Uterus (tissue), 4 donors: ENCODE measurements at places on chromosomes 12 and 14. TPM values are rescaled to one million over a fixed set of nuclear protein-coding genes. Genes with fewer than 3 reads are reported as not detected.

The TAS2R9 gene
- total RNA-seq, result 0.28 TPM

The PTPRO gene
- 1.5 TPM for total RNA-seq

The AMHR2 gene
- not detected for total RNA-seq

The LRRC10 gene
- total RNA-seq, result not detected

The IFI27 gene
- total RNA-seq, result 390 TPM

The ATL1 gene
- total RNA-seq, result 1.5 TPM

The KLRG1 gene
- total RNA-seq, result 5.1 TPM

GRCh38 chr14:102493096-102493495 lies 16.5 kb downstream of the ANKRD9 start:
- no peak overlapping the region for H3K27ac ChIP-seq
- H3K4me1 ChIP-seq, result no peaks in the 10 kb centered on the region
- no peak for DNase-seq
- H3K27me3 ChIP-seq, result no peaks in the 10 kb centered on the region
- no peak overlapping the region for H3K4me3 ChIP-seq
- no peaks in the 10 kb centered on the region for H3K36me3 ChIP-seq

- H3K27me3 ChIP-seq, result no peaks in the 10 kb centered on the region
- DNase-seq, result no peak
- no peaks in the 10 kb centered on the region for H3K36me3 ChIP-seq
- no peak overlapping the region for H3K27ac ChIP-seq
These were observed 74.2 kb upstream of the BDKRB2 start for GRCh38 chr14:96130391-96130790.

DNA sequence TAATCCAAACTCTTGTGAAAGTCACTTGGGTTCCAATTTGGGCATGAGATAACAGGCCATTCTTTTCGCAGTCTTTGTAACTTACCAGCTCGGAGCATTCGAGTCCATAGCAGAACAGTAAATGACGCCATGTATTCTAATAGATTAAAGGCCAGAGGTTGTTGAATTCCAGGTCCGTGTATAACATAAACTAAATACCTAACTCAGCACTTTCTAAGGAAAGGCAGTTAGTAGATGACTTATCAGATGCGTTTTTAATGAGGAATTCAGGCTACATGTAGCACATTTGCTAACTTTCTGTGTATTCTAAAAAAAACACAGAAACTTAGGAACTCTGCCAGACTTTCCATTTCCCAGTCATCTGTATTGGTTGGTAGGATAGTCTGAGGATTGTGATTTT lies 52.8 kb upstream of the ATF1 start:
- no peak overlapping the region for H3K4me3 ChIP-seq
- H3K27me3 ChIP-seq, result no peaks in the 10 kb centered on the region
- no peak for DNase-seq

GRCh38 chr12:120231316-120232011 lies 30.6 kb upstream of the RPLP0 start:
- H3K27ac ChIP-seq, result peak overlapping the region; percentile 93
- DNase-seq, result peak; percentile 73
- peaks cover 53% of the 10 kb centered on the region for H3K4me1 ChIP-seq
- H3K36me3 ChIP-seq, result no peaks in the 10 kb centered on the region

DNA sequence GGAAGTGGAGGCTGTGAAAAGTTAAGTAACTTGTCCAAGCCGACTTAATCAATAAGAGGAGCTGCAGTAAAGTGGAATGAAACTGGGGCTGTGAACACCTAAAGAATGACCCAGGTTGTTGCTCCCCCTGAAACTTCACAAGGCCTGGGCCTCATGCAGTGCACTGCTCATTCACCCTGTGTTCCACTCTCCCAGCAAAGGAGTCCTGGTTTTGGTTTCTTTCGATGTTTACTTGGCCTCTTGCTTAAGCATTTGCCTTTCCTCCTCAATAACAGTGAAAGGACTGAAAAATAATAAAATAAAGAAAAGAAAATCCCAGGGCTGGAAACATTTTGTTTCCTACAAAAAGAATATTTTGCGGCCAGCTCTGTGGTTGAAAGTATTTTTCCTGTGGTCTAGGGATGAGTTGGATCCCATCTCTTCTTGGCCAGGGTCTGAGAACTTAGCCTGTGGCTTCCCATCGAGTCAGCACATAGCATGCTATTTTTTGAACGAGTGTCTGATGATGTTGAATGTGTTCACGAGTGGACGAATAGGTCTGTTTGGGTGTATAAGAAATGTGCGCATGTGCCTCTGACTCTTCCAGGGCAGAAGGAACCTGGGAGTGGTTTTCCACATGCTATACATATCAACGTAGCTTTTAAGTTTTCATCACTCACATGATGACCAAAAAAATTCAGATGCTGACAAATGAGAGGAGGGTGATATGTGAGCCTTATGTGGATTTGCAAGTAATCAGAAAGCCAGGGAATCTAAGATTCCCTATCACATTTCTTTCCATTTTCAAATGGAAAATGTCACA lies 349.8 kb downstream of the ZFP36L1 start:
- H3K4me3 ChIP-seq, result no peak overlapping the region
- no peaks in the 10 kb centered on the region for H3K27me3 ChIP-seq
- H3K27ac ChIP-seq, result peak overlapping the region; percentile 32
- H3K4me1 ChIP-seq, result no peaks in the 10 kb centered on the region
- H3K36me3 ChIP-seq, result no peaks in the 10 kb centered on the region

DNA sequence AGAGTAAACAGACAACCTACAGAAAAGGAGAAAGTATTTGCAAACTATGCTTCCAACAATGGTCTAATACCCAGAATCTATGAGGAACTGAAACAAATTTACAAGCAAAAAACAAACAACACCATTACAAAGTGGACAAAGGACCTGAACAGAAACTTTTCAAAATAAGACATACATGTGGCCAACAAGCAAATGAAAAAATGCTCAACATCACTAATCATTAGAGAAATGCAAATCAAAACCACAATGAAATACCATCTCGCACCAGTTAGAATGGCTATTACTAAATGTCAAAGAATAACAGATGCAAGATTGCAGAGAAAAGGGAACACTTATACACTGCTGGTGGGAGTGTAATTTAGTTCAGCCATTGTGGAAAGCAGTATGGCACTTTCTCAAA lies 125.8 kb downstream of the C12orf42 start:
- no peaks in the 10 kb centered on the region for H3K4me1 ChIP-seq
- no peak for DNase-seq
- H3K36me3 ChIP-seq, result no peaks in the 10 kb centered on the region
- H3K4me3 ChIP-seq, result no peak overlapping the region
- H3K27me3 ChIP-seq, result no peaks in the 10 kb centered on the region

- no peaks in the 10 kb centered on the region for H3K4me1 ChIP-seq
- H3K27me3 ChIP-seq, result no peaks in the 10 kb centered on the region
- no peaks in the 10 kb centered on the region for H3K36me3 ChIP-seq
- H3K4me3 ChIP-seq, result no peak overlapping the region
- H3K27ac ChIP-seq, result no peak overlapping the region
- DNase-seq, result no peak
These were observed 36.8 kb downstream of the SLC5A8 start for GRCh38 chr12:101173197-101173749.

DNA sequence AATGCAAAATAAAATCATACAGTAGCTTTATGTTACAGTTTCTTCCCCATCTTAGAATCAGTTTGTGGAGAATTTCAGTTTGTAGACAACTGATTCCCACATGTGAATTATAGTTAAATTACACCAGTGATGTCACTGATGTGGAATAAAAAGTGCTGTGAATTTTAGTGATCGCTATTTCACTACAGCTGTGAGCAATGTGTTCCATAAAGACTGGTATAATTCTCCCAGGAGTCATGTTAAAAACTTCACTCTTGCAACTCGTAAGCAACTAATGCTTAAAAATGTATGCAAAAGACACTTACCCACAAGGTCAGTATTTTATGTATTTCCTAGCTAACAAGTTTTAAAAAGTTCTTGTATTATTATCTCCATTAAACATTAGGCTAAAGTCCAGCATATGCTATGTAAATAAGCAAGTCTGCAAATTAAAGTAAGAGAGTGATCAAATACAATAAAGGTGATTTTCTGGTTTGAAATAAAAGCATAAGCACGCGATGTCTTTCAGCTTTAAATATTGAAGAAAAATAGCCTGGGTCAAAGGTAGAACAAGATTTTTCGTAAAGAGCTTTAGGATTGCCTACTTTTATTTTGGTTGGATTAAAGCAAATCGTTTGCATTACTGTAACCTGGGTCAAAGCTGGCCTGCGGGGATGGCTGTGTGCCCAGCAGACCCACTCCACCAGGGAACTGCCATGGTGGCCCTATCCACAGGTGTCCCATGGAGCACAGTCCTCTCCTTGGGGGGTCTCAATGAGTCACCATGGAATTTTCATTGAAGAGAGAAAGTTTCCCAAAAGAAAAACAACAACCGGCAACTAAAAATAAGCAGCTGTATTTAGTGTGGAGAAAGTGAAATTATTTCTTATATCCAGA lies 12.7 kb upstream of the LRIG3 start:
- H3K4me1 ChIP-seq, result no peaks in the 10 kb centered on the region
- H3K27me3 ChIP-seq, result no peaks in the 10 kb centered on the region
- no peaks in the 10 kb centered on the region for H3K36me3 ChIP-seq
- no peak overlapping the region for H3K27ac ChIP-seq
- H3K4me3 ChIP-seq, result no peak overlapping the region

GRCh38 chr12:92745856-92746550 lies 43.2 kb downstream of the PLEKHG7 start:
- peak; percentile 70 for DNase-seq
- H3K27ac ChIP-seq, result peak overlapping the region; percentile 26
- H3K36me3 ChIP-seq, result no peaks in the 10 kb centered on the region
- H3K4me3 ChIP-seq, result no peak overlapping the region
- no peaks in the 10 kb centered on the region for H3K4me1 ChIP-seq

GRCh38 chr14:48703728-48704467 lies 882.3 kb downstream of the RPS29 start:
- no peaks in the 10 kb centered on the region for H3K36me3 ChIP-seq
- no peak overlapping the region for H3K4me3 ChIP-seq
- no peaks in the 10 kb centered on the region for H3K4me1 ChIP-seq
- no peaks in the 10 kb centered on the region for H3K27me3 ChIP-seq
- H3K27ac ChIP-seq, result no peak overlapping the region
- DNase-seq, result no peak

DNA sequence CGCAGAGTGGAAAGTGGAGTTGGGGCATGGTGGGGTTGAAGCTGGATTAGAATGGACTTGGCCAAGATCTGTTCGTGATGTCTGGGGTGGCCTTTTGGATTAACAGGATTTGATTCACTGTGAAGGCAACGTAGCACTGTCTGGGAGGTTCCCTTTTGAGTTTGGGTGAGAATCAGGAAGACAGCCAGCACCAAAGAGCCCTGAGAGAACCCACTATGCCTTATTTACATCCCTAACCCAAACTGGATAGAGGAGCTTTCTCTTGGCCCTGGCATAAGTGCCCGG lies 269.6 kb downstream of the ZFP36L1 start:
- H3K36me3 ChIP-seq, result no peaks in the 10 kb centered on the region
- H3K27ac ChIP-seq, result peak overlapping the region; percentile 89
- no peak overlapping the region for H3K4me3 ChIP-seq
- no peak for DNase-seq
- no peaks in the 10 kb centered on the region for H3K27me3 ChIP-seq
- H3K4me1 ChIP-seq, result peaks cover 23% of the 10 kb centered on the region

DNA sequence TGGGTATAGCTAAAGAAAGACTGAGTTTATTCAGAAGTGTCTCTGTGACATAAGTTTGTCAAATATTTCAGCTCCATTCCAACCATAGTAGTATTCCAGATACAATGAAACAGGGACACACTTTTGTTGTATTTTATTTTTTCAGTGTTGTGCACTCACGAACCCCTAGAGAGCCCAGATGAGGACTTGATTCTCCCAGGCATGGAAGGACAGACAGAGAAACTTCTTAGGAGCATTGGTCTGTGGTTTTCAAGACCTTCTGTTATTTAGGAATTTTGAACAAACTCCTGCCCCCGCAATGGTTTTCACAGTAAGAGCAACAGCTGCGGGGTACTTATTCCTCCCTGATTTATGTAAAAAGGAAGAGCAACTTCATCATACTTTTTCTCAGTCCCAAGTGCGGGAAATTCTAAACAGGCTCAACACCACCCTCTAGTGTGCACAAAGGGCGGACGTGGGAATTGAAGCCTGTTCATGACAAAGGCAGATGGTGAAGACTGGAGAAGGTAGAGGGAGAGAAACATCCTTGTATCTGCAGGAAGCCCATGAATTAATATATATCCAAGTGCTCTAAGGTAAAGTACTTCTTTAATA lies 147.6 kb downstream of the PAH start:
- peak; percentile 82 for DNase-seq
- H3K27ac ChIP-seq, result peak overlapping the region; percentile 52
- H3K4me1 ChIP-seq, result no peaks in the 10 kb centered on the region
- no peaks in the 10 kb centered on the region for H3K27me3 ChIP-seq
- no peak overlapping the region for H3K4me3 ChIP-seq

GRCh38 chr12:9509464-9510161 lies 98.1 kb downstream of the KLRB1 start:
- H3K27me3 ChIP-seq, result no peaks in the 10 kb centered on the region
- DNase-seq, result no peak
- H3K36me3 ChIP-seq, result no peaks in the 10 kb centered on the region
- H3K4me3 ChIP-seq, result no peak overlapping the region
- no peaks in the 10 kb centered on the region for H3K4me1 ChIP-seq
